ENCODE measurements at places on chromosomes 13 and 19. TPM values are rescaled to one million over a fixed set of nuclear protein-coding genes. Genes with fewer than 3 reads are reported as not detected.

- DNase-seq = no peak
Measured at GRCh38 chr13:102742506-102742905, 31.1 kb downstream of the TEX30 start.

- DNase-seq = no peak
Measured at GRCh38 chr13:50685491-50685890, 158.0 kb downstream of the DLEU7 start.

DNA sequence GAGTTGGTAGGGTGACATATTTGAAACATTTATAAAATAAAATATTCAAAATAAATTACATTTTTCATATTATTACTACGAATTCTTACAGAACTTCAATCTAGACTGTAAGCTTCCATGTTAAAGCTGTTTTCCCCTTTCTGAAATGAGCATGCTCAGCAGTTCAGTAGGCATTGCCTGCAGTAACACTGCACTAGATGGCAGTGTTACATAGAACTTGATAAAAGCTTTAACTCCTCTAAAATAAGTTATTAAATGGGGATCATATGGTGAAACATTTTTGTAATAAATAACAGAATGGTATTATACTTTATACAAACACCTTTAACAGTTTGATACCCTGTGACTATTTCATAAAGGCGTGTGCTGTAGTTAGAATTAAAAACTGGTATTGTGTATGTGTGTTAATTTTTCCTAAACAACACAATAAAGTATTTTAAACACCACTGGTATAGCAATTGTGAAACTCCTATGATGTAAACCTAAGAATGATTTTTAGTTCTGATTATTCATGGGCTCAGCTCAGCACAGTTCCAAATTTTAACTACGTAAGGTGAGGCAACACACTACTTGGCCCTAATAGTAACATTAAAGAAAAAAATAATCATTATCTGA is 11.6 kb upstream of the GPR18 start:
- peak; percentile 68 for DNase-seq

Gene FUT3
- polyA plus RNA-seq = not detected

Gene AKAP8
- 11.3 TPM for polyA plus RNA-seq

DNA sequence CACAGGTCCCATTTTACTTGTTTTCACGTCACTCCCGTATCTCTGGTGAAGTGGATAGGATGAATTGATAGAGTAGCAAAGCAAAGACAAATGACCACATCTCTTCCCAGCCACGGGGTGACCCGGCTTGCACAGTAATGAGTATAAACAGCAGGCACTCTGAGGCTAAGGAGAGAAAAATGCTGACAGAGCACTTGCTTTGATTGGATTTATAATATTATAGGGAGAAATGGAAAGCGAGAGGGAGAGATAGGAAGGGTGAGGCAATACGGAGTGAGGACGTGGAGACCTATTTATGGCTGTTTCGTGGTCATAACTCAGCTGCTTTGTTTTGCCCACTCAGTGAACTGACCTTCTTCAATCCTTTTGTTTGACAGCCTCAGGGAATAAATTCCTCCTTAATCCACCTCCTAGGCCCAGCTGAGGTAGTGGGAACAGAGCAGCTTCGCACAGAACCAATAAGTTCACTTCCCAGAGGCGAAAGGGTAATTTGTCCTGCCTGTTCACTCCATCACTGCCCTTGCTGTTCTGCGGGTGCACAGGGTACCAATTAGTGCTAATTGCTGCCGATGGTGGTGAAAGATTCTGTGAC is 68.6 kb downstream of the ERCC5 start:
- DNase-seq = no peak

Gene KIR3DL1
- polyA plus RNA-seq = not detected

GRCh38 chr13:38419312-38419873 is 69.7 kb downstream of the UFM1 start:
- DNase-seq = no peak

DNA sequence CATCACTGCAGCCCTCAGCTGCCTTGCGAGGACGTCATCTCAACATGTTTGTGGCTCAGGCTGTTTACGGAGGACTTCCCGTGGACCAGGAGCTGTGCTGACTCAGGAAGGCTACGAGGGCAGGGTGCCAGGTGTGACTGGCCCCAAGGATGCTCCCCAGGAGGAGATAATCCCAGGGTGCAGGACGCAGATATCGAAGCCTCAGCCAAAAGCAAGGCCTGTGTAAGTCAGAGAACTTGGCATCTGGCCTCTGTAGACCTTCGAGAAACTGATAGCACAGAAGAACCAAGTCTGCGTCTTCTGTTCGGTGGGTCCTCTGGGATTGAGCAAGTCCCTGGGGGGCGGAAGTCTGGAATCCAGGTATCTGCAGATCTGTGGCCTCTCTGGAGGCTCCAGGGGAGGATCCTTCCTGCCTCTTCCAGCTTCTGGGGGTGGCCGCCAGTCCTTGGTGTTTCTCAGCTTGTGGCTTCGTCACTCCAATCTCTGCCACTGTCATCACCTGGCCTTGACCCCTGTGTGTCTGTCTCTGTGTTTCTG is 2.6 kb upstream of the DOHH start:
- DNase-seq = no peak

Gene TSC22D1
- polyA plus RNA-seq = 4.0 TPM

- no peak for DNase-seq
Measured at GRCh38 chr13:20826843-20827560, 53.2 kb upstream of the EEF1AKMT1 start.

Gene DAND5
- polyA plus RNA-seq = not detected

Gene NAPSA
- polyA plus RNA-seq = 2.2 TPM

DNA sequence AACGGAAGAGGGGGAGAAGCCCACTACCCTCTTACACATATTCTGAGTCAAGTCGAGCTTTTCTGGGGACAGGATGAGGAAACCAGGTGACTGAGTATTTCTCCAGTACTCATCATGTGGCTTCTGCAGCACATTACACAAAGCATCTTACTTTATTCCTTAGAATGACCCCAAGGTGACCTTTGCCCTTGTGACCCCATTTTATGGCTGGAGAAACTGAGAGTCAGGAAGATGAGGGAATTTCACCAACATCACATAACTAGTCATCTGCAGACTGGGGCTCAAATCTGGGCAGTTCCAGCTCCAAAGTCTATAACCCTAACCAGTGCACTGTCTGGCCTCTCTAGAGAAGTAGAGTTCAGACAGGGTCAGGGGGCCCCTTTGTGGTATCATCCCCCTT is 707.0 kb downstream of the UQCRFS1 start:
- DNase-seq = no peak

DNA sequence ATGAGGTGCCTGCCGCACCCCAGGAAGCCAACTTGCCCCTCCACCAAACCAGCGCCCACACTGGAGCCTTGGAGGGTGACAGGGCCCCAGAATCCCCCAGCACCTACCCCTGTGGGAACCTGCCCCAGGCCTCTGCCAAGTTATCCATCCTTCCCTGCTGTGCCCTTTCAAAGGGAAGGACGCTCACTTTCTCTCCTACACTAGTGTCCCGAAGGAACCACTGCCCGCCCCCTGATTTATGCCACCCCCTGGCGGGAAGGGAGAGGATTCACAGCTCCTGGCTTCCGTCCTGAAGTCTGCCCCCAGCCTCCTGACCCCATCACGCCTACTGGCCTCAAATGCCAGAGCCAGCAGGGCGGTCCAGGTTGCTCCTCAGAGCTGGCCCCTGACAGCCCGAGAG is 1.4 kb downstream of the EVI5L start:
- no peak for DNase-seq

DNA sequence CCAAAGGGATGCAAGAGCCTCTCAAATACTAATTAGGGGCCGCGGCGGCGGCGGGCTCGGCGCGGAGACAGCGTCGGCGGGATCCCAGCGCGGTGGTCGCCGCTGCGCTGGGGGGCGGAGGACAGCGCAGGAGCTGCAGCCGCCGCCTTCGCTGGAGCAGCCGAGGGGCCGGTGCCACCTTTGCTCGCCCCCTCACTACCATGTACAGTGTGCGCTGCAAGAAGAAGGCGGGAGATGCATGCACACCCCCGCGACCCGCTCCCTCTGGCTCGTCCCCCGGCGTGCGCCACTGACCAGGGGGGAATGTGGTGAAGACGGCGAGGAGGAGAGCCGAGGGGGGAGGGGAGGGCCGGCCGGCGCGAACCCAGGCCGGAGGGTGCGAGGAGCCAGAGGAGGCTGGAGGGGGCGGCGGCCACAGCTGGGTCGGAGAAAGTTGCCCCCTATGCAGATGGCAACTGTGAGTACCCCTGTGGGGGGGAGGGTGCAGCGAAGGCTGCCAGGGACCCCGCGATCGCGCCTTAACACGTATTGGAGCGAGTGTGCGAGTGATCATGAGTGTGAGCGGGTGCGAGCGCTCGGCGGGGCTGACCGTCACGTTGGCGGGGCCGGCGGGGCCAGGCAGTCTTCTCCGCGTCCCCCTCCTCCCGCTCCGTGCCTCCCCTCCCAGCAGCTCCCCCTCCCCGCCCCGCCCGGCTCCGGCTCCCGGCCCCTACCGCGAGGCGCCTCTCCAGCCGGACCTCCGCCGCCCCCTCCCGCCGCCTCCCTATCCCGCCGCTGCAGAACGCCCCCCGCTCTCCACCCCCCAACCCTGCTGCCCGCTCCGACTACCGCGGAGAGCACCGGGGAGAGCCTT is 808 bp downstream of the SLITRK5 start:
- DNase-seq = no peak

Gene ZNF837
- 7.7 TPM for polyA plus RNA-seq

DNA sequence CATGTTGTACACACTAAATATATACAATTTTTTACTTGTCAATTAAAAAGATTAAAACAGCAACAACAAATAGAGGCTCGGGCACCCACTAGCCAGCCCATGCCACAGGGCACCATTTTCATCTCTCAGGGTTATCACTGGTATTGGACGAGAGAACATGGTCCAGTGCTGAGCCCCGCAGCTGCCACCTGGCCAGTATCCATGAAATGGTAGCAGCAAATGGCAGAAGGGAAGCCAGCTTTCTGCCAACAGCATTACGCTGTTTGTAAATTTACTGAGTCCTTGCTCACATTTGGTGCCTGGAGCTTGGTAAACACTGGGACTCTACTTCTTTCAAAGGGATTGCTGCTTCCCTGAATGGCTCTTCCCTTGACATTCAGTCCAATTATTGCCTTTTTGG is 87.9 kb upstream of the WASF3 start:
- no peak for DNase-seq

Gene TPTE2
- not detected for polyA plus RNA-seq

GRCh38 chr19:47511681-47512080 is 3.2 kb downstream of the NAPA start:
- DNase-seq = no peak

DNA sequence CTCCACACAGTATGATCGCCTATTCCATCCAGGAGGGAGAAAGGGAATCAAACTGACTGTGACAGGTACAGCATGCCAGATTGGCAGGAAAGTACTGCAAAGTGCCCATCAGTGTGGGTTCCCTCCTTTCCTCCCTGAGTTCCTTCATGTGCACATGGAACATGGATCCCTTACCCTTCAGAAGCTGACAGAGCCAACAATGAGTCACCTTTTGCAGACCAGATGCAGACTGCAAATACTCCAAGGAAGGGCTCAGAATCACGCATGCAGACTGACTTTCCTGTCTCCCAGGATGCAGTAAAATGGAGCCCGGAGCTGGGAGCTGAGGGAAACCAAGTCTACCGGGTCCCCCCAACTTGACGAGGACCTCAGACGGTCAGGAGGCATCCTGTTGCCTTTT is 41.8 kb downstream of the SACS start:
- DNase-seq = no peak

Gene CEACAM4
- polyA plus RNA-seq = 24.4 TPM

DNA sequence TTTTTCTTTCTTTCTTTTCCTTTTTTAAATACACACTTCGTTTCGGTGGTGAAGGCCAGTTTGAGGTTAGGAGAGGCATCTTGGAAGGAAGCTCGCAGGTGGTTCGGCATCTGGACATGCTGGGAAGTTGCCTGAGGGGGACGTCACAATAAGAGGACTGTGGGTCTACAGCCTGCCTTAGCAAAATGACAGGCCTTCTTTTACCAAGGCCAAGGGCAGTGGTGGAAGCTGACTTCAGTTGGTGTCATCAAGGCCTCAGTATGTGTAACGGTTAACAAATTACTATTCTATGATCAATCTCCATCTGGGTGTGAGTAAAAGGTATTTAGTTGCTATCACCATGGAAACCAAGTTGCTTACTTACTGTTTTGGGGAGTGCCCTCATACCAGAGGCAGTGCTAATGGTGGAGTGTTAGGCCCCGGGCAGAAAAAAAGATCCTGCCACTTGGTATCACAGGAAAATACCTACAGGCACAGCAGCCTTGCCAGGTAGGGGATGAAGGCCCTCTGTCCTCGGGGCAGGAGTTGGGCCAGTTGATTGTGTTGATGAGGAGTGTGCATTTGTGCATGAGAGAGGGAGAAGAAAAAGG is 10.3 kb downstream of the ACTN4 start:
- no peak for DNase-seq

Gene SYMPK
- 6.8 TPM for polyA plus RNA-seq

Gene TEX26
- not detected for polyA plus RNA-seq

DNA sequence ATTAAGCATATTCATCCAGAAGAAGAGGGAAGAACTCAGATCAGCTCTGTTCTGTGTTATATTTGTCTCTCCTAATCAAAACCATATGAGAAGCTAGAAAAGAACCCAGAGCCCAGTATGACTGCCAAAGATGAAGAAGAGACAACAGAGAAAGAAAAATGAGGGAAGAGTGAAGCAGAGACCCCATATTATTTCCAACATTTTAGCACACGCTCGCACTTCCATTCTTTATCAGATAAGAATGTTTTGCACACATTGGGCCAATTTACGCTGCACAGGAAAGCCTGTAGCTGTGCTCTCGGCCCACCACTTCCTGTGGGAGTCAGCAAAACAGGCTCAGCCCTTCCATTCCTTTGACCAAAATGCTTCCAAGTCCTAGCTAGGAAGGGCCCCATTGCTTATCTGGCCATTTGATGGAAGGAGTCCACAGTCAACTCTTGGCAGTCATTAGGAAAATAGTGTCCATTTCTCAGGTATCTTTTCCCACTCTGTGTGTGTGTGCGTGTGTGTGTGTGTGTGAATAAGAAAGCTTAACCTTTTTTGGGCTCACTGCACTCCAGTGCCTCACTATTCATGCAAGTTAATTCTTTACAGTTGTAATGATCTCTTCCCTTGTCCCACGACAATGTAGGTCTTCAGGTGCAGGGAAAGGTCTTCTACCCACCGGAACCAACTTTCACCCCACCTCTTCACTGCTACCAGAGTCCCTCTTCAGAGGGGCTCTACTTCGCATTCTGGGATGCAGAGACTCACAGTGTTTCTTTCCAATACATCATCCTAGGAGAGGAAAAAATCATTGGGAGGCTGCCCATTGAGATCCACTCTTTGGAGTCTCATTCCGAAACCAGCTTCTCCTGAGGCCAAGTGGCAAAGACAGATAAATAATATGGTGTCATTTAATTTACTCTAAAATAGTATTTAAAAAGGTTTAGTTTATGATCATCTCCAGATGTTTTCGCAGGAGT is 237.5 kb downstream of the COG6 start:
- DNase-seq = no peak

GRCh38 chr13:95073747-95074311 is 227.4 kb downstream of the ABCC4 start:
- no peak for DNase-seq

- peak; percentile 20 for DNase-seq
Measured at GRCh38 chr19:17052439-17052838, 22.8 kb downstream of the HAUS8 start.

Gene SIGLECL1
- not detected for polyA plus RNA-seq

GRCh38 chr13:59680429-59681024 is 483.2 kb downstream of the DIAPH3 start:
- no peak for DNase-seq

Measured in CD4-positive, CD25-positive, alpha-beta regulatory T cell (primary cell).